RWPE2 (cell line): ENCODE measurements at places on chromosomes 5 and 9.

DNA sequence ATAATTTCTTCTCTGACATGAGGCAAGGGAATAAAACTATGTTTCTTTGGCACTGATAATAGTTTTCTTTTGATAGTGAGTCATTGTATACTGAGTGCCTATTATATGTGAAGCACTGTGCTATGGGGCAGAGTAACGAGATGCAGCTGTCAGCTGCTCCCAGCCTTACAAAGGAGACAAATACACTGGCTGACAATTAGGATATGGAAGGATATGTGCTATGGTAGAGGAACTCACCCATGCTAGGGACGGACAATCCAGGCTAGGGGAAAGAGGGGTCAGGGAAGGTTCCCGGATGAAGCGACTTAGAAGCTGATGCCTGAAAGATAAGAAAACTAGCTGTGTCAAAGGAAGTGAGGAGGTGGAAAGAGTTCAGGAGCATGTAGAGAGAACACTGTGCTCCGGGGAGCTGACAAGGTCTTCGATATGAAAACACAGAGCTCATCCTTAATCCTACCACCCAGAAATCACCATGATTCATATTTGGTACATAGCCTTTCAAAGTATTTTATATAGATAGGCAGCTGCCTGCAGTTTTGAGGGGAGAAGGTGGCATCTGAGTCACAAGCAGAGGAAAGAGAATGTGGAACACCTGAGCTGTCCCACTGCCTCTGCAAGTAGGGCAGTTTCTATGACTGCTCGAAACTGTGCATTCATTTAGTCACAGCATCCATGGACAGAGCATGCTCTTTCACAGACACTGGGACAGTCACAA, 12.1 kb downstream of the BSPRY start:
- no peak for DNase-seq
- H3K4me1 ChIP-seq, result no peaks in the 10 kb centered on the region
- no peaks in the 10 kb centered on the region for H3K27me3 ChIP-seq
- H3K27ac ChIP-seq, result no peak overlapping the region
- H3K36me3 ChIP-seq, result no peaks in the 10 kb centered on the region

DNA sequence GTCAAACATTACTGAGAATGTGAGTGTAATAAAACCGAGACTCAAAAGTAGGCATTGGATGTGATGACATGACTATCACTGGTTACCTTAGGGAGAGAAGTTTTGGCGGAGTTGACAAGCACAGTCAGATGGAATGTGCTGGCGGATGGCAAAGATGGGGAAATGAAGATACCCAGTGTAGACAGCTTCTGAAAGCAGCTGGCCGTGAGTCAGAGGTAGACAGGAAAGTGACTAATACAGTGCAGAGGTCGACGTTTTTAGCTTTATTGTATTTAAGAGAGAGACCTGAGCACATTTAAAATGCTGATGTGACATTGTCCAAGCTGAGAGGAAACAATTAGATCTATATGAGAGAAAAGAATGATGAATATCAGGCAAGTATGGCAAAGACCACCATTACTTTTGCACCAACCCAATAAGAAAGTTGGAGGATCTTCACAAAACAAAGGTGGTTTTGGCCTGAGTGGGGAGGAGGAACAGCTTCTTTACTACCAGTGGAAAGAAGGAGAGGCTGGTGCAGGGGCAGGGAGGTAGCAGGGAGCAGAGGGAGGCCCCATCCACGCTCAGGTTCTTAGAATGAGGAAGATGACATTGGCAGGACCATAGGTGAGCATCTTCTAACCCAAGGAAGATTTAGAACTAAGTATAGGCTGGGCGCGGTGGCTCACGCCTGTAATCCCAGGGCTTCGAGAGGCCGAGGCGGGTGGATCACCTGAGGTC, 36.7 kb upstream of the KCNIP1 start:
- H3K27me3 ChIP-seq, result no peaks in the 10 kb centered on the region
- no peak overlapping the region for H3K4me3 ChIP-seq
- DNase-seq, result peak; percentile 93
- no peaks in the 10 kb centered on the region for H3K36me3 ChIP-seq

- peak; percentile 79 for DNase-seq
- peaks cover 46% of the 10 kb centered on the region for H3K4me1 ChIP-seq
- no peaks in the 10 kb centered on the region for H3K27me3 ChIP-seq
- H3K36me3 ChIP-seq, result no peaks in the 10 kb centered on the region
- H3K27ac ChIP-seq, result peak overlapping the region; percentile 99
- no peak overlapping the region for H3K4me3 ChIP-seq
These were observed 352.4 kb upstream of the ACTBL2 start for GRCh38 chr5:57834829-57835608.

- no peaks in the 10 kb centered on the region for H3K27me3 ChIP-seq
- H3K4me1 ChIP-seq, result peaks cover 7% of the 10 kb centered on the region
- H3K27ac ChIP-seq, result no peak overlapping the region
- no peak for DNase-seq
- H3K4me3 ChIP-seq, result no peak overlapping the region
- H3K36me3 ChIP-seq, result no peaks in the 10 kb centered on the region
These were observed 93.0 kb upstream of the ZNF608 start for GRCh38 chr5:124839371-124839998.

DNA sequence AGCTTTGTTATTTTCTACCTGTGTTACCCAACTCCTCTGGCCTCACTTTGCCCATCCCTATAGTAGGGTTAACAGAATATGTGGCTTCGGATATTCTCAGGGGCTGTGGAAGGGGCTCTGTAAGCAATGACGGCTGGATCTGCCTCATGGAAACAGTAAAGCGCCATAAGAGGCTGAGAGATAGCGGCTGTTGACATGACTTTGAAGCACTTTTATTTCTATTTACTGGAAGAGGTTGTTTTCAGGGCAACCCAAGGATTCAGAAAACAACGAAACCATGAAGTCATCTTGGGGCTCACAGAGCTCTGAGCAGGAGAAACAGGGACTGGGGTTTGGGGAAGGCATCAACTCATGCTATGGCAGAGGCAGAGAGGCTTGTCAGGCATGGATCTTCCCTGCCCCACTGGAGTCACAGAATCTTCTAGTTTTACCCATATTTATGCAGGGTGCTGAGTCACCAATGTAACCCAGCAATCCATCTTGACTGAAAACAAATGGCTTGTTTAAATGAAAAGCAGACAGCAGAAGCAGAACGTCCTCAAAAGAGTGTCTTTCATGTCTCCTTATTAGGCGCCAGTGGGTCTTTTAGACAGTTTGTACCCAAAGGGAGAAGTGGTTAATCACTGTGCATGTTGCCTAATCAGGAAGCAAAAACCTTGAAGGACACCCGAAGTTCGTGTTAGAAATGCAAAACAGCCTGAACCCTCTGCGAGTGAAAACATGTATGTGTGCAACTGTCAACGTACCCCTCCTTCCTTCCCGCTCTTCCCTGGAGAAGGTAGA, 113.0 kb downstream of the COL23A1 start:
- no peaks in the 10 kb centered on the region for H3K36me3 ChIP-seq
- no peak for DNase-seq
- H3K4me3 ChIP-seq, result no peak overlapping the region
- no peak overlapping the region for H3K27ac ChIP-seq
- H3K27me3 ChIP-seq, result no peaks in the 10 kb centered on the region

- H3K36me3 ChIP-seq, result peaks cover 20% of the 10 kb centered on the region
- H3K27ac ChIP-seq, result no peak overlapping the region
- H3K27me3 ChIP-seq, result no peaks in the 10 kb centered on the region
- H3K4me1 ChIP-seq, result no peaks in the 10 kb centered on the region
These were observed 32.2 kb downstream of the APTX start for GRCh38 chr9:32969270-32969669.

DNA sequence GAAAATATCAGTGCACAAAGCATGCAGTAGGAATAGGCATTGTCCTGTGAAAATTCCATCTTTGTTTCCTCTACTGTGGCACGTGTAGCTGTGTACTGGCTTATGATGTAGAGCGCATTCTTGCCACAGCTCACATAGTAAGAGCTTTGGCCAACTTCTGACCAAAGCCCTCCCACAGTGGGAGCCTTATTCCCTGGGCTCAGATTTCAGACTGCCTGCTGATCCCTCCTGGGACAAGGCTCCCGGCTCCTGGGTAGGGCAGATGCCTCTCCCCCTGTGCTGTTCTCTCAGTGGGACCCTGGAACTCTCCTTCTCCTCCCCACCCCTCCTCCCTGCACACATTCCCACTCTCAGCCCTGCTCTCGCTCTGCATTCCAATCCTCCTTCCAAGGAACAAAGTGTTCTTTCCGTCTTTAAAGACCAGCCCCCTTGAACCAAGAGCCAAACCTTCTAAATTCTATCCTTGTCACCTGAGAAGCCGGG, 17.5 kb downstream of the LCP2 start:
- peaks cover 3% of the 10 kb centered on the region for H3K27me3 ChIP-seq
- no peaks in the 10 kb centered on the region for H3K36me3 ChIP-seq
- no peak overlapping the region for H3K27ac ChIP-seq
- H3K4me3 ChIP-seq, result no peak overlapping the region
- H3K4me1 ChIP-seq, result no peaks in the 10 kb centered on the region
- no peak for DNase-seq

DNA sequence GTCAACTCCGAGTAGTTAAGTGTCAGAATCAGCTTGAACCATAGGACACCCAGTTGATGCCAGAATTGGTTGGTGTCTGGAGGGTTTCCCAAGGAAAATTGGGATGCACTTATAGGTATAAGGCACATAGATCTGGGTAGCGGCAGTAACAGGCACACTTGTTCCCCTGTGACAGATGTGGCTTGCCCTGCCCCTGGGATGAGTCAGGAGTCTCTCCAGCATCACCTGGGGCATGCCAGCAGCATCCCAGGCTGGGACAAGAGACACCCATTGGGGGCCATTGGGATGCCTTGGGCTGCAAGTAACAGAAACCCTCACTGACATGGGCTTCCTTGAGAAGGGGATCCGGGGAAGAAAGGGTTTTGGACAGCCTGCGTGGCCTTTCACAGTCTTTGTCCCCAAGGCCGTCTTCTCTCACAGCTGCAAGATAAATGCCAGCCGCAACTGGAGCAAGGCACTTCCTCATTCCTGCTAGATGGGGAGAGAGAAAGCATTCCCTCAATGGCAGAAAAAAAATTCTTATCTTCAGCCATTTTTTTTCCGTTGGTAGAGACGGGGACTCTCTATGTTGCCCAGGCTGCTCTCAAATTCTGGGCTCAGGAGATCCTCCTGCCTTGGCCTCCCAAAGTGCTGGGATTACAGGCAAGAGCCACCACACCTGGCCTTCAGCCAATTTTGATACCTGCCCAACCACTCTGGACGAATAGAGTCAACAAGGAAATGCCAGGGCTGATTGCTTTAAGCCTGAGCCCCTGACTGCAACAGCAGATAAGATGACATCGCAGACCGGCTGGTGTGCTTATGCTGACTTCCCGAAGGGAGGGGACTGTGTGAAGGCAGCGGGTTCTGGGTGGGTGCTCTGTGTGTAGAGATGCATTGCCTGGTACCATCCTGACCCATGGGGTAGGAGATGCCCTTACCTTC, 13.3 kb upstream of the RNF130 start:
- H3K4me3 ChIP-seq, result no peak overlapping the region
- H3K27me3 ChIP-seq, result no peaks in the 10 kb centered on the region
- H3K36me3 ChIP-seq, result no peaks in the 10 kb centered on the region
- DNase-seq, result no peak
- no peaks in the 10 kb centered on the region for H3K4me1 ChIP-seq

DNA sequence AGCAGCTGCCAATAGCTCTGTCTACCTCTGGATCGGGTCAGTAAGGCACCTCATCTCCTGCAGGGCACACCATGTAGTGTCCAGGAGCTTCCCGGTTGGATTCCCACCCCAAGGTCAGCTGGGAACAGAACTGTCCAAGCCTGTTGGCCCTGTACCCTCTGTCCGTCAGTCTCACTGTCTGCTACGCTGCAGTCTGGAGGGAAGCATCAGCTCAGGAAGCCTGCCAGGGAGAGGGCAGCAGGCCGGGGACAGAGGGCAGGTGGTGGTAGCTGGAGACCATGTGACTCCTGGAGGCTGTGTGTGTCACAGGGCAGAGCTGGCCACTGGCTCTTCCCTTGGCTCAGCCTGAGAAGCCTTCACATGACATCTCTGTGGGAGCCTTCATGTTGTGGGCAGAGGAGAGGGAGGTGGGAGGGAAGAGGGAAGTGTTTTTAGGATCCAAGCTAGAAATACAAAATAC, 134.5 kb downstream of the SEC61B start:
- no peak for DNase-seq
- H3K27ac ChIP-seq, result no peak overlapping the region
- H3K4me3 ChIP-seq, result no peak overlapping the region
- H3K36me3 ChIP-seq, result no peaks in the 10 kb centered on the region
- no peaks in the 10 kb centered on the region for H3K4me1 ChIP-seq

- no peak overlapping the region for H3K4me3 ChIP-seq
- H3K27ac ChIP-seq, result no peak overlapping the region
- H3K36me3 ChIP-seq, result no peaks in the 10 kb centered on the region
- H3K4me1 ChIP-seq, result peaks cover 4% of the 10 kb centered on the region
- no peak for DNase-seq
These were observed 9.3 kb upstream of the KIF4B start for GRCh38 chr5:155004138-155004744.

GRCh38 chr5:139914218-139914807, 118.7 kb downstream of the PSD2 start:
- no peak overlapping the region for H3K4me3 ChIP-seq
- H3K36me3 ChIP-seq, result no peaks in the 10 kb centered on the region; the same call in 1 of the 2 replicates
- H3K27me3 ChIP-seq, result no peaks in the 10 kb centered on the region
- DNase-seq, result no peak

DNA sequence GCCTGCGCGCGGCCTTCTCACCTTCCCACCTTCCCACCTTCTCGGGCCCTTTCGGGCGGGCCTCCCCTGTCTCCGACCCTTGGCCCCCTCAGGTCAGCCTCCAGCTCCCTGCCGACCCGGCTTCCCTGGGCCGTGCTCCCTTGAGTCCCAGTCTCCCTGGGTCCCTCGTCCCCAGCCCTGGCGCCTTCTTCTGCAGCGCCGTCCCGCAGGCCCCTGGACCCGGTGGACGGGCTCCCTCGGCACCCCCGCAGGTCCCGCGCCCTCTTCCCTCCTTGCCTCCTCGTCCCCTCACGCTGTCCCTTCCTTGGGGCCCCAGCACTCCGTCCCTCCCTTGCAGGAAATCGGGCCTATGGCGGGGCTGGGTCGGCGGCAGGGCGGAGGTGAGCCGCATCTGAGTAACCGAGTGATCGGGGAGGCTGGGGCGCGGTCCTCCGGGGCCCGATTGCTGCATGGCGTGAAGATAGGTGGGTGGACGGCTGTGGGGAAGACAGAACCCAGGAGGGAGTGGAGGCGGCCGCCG, 7.6 kb downstream of the ARPC5L start:
- peaks cover 33% of the 10 kb centered on the region for H3K36me3 ChIP-seq
- H3K4me1 ChIP-seq, result peaks cover 27% of the 10 kb centered on the region
- peak overlapping the region; percentile 87 for H3K27ac ChIP-seq
- H3K27me3 ChIP-seq, result no peaks in the 10 kb centered on the region
- H3K4me3 ChIP-seq, result peak overlapping the region; percentile 66
- no peak for DNase-seq
